GM23248 (cell line): ENCODE measurements at places on chromosomes 6 and 20.

GRCh38 chr6:105319331-105319730 lies 83.6 kb downstream of the PREP start:
- peak; percentile 55 for DNase-seq

DNA sequence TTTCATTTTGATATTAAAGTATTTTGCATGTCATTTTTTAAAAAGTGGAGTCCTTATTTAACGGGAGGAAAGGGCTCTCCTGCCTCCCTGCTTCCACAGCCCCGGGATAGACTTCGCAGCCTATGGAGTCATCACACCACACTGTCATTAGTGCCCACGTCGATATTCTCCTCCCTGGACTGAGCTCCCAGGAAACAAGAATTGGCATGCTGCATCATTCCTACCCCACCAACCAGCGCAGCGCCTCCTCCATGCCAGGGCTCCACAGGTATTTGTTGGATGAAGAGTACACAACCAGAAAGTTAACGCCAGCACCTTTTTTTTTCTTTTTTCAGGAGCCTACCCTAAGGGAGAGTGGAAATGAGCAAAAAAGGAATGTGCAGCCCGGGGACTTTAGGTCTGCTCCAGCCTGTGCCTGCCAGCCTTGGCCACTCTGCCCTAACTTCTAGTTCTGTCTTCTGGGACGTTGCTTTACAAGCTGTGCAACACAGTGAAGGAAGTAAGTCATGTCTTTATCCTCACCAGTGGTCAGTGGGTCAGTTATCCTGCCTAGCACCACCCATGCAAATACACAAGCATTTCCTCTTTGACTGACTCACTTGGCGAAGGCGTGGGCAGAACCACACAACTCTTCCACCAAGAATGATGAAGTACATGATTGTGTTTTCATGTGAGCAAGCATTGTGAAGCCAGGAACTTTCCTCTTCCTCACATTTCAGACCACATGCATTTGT lies 180.7 kb upstream of the UST start:
- peak; percentile 97 for DNase-seq

DNA sequence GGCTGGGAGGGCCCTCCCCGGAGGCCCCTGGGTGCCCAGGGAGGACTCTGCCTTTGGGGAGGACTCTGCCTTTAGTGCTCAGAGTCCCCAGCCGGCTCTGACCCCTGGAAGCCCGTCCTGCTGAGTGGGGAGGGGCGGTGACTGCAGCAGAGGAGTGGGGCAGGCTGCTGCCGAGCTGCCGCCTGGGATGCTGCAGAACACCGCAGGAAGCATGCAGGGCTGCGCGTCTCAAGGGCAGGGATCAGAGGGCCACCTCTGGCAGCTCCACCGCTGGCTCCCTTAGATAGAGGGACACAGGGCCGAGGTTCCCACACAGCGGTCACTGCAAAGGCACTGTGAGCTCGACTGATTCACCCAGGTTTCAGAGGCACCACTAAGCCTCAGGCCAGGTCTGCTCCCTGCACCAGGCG lies 82.2 kb upstream of the GATA5 start:
- no peak for DNase-seq

DNA sequence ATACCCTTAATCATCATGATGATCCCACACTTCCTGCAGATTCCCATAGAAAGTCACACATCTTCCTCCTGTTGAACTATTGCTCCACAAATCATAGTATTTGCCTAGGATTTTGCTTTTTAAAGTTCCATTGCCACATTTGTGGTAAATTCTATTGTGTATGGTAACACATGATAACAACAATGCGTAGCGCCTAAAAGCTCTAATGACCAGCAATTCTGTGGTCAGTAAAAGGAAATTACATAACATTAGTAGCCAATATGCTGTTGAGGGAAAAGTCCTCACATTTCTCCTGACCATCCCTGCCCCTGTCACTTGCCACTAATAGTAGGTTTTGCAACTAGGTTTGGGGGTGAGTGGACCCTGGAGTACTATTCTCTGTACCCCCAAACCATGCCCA lies 31.8 kb upstream of the PDE7B start:
- no peak for DNase-seq

- no peak for DNase-seq
Measured at GRCh38 chr6:163671355-163671754, 256.8 kb downstream of the QKI start.

GRCh38 chr6:75760320-75760719 lies 11.3 kb downstream of the MYO6 start:
- no peak for DNase-seq

DNA sequence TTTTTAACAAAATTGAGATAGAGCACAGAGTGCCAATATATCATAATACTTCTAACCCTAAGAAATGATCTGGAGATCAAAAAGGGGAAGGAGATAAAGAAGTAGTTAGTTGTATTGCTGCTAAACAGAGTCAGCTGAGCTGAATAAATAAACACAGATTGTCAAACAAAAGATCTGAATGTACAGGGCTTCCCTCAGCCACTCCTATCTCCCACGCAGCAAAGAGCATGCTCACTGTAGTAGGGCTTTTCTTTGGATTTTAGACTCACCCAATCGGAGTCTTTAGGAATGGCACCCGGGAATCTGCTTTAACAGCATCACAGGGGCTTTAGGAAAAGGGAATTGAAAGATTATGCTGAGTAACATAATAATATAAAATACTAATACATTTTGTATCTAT lies 222.2 kb upstream of the STXBP5 start:
- no peak for DNase-seq

DNA sequence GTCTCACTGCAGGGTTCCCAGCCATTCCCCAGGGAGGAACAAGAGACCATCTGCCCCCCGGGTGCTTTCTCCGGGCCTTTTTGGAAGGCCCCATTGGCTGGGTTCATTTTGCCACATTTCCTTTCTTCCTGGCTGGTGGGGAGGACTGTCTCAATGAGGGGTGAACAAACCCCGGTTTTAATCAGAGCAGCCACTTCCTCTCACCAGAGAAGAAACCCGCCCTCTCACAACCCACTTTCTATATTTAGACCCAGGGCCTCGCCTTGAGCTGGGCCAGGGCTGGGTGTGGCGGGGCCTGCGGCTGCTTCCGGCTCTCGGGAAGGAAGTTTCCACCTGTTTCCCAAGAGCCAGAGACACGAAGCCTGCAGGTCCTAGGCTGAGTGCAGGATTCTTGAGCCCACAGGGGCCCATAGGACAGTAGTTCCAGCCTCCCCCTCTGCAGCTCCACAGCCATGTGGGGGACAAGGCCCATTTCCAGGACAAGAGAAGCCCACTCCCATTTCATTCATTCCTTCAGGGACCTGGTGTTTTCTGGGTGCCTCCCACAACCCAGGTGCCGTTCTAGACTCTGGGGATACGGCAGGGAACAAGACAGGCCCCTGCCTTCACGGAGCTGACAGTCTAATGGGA lies 41.8 kb downstream of the RBM38 start:
- DNase-seq = peak; percentile 46

DNA sequence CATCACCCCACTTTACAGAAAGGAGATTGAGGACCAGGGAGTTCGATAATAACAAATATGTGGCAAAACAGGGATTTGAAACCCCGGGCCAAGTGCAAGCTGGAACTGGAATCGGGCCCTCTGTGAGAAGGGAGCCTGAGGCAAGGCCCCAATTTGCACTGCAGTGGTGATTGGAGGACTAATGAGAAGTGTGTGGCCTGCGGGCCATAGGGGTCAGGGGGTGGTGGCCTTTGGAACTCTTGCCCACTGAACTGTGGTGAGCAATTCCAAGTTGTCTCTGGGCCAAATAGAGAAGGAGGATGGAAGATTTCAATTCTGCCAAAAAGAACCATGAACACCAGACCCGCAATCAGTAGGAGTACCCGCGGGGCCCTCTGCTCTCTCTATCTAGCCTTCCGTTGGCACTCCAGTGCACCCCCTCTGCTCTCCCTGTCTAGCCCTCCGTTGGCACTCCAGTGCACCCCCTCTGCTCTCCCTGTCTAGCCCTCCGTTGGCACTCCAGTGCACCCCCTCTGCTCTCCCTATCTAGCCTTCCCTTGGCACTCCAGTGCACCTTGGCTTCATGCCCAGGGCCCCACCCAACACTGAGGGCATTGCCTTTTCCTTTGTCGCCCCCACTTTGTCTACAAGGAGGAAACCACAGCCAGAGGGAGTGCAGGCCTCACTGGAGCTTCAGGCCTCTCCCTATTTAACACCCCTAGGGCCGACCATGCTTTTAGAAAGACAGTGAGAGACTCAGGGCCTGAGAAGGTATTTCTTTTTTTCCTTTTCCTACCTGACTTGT lies 6.0 kb upstream of the PTPRA start:
- peak; percentile 4 for DNase-seq

- DNase-seq = peak; percentile 4
Measured at GRCh38 chr20:7449269-7449668, 491.0 kb downstream of the HAO1 start.

DNA sequence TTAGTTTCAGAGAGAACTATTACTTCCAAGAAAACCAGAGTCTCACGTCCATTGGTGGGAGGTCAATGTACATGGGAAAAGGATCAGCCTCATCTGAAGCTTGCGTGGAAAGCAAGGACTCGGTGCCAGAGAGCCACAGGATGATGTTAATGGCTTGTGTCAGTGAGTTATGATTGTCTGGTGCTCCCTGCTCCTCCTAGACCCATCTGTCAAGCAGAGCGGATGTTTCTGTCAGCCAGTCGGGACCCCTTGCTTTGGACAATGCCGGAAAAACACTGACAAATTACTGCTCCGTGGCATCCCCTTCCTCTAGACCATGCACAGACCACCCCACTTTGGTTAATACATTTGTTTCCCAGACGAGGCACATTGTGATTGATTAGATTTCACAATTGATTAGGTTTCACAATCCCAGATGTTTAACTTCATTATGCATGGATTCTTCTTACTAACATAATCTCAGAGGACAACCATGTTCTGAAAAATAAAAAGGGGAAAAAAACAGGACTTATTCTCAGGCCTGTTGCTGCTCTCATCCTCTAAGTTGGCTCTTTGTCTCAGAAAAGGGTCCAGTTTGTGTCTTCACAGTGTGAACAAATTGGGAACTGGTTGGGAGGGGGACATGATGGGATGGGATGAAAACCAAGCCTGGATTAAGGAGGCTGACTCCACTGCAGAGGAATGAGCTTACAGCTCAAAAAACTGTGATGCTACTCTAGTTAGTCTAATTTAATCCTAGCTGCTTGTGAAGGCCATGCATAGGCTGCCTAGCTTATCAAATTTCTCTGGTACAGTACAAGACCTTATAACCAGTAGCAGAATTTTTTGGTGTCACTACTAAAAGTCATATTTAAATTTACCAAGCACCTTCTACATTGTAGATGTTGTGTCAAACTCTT lies 51.9 kb downstream of the UNC5CL start:
- DNase-seq = no peak

- no peak for DNase-seq
Measured at GRCh38 chr6:162576016-162576415, 151.6 kb downstream of the PRKN start.

DNA sequence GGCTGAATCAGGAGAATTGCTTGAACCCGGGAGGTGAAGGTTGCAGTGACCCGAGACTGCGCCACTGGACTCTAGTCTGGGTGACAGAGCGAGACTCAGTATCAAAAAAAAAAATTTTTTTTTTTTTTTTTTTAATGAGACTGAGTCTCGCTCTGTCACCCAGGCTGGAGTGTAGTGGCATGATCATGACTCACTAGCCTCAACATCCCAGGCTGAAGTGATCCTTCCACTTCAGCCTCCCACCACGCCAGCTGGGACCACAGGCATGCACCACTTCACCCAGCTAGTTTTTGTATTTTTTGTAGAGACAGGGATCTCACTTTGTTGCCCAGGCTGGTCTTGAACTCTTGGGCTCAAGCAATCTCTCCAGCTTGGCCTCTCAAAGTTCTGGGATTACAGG lies 53.3 kb downstream of the MYO6 start:
- peak; percentile 21 for DNase-seq

DNA sequence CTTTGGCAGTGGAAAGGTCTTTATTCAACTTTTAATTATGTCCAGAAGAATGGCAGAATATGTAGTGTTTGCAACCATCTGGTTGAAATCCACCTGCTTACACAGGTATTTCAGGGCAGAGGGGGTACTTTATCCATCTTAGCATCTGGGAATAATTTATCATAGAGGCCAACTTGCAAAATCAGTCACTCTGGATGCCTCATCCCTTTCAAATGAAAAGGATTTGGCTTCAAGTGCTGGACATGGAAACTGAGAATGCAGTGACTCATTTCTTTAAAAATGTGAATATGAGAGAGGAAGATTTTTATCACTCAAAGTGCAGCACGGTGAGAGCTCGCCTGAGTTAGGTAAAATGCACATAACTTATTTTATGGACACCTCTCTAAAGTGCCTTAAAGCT lies 758.3 kb downstream of the KIF16B start:
- DNase-seq = peak; percentile 65

GRCh38 chr6:136921381-136921935 lies 643 bp upstream of the SLC35D3 start:
- DNase-seq = peak; percentile 49

DNA sequence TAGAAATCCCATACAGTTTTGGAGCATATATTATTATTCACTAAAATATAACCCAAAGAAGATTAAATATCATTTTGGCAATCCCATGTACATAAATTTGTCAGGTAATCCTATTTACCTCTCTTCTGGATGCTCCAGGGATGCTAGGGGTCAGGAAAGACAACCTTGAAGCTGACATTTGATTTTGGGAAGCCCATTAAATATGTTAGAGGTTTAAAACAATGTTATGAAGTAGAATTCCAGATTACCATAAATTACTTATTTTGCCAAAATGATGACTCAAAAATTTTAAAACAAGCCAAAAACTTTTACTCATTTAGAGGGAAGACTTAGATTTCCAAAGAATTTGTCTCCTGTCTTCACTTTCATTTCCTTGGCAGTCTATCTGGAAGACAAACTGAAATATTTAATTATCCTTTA lies 9.2 kb upstream of the IL22RA2 start:
- no peak for DNase-seq

DNA sequence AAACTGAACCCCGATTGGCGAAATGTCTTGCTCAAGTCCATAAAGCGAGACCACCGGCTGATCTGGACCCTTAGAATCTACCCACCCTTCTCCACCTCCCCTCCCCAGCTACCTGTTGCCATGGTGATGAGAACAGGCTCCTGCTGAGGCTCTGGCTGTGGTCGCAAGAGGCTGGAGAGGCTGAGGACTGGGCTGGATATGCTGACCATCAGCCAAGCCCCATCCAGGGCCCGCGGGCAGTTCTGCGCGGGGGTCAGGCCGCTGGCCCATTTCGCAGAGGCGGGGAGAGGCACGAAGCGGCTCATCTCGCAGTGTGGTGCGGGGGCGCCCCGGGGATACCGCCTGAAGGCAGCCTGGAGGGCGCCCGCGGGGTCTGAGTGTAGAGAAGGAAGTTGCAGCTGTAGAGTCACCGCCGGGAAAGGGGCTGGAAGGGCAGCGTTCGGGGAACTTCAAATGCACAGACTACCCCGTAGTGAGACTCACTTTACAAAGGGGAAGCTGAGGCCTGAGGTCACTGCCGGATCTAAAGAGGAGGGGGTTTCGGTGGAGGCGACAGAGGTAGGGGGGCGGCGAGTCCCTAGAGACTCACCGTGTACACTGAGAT lies 671 bp downstream of the TAPBP start:
- DNase-seq = peak; percentile 80

GRCh38 chr6:83901624-83902023 lies 42.1 kb downstream of the CYB5R4 start:
- no peak for DNase-seq

- DNase-seq = no peak
Measured at GRCh38 chr6:78831492-78831891, 35.9 kb upstream of the IRAK1BP1 start.

- no peak for DNase-seq
Measured at GRCh38 chr6:142381845-142382378, 80.1 kb downstream of the ADGRG6 start.
